ENCODE measurements at places on chromosomes 5 and 9.

- DNase-seq: no peak
Measured at GRCh38 chr5:113663879-113664541, 150.5 kb downstream of the YTHDC2 start.

DNA sequence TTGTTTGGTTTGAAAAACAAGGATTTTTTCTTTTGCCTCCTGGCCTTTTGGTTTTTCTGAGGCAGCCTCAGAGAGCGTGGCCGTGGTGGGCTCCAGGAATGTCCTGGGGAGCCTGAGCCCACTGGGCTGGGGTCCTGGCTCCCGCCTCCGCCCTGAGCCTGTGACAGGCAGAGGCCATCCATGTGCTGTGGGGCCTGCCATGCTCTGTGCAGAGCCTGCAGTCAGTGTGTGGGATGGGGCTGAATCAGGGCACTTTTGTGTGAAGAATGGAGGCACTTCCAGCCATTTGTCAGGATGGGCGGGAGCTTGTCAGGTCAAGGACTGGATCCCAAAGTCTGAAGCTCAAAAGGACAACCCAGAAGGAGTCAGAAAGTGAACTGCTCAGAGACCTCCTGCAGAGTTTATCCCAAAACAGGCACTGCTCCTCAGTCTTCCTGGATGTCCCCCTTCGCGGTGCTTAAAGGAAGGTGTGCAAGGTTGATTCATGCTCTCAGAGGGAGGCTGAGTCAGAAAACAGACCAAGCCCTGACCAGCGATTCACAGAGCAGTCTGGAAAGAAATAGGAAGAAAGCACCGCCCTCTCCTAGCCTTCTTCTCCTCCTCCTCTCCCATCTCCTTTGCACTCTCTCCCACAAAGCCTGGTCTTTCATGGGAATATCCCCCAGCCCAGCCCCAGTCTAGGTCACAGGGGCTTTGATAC is 53.2 kb downstream of the MVB12B start:
- no peak for DNase-seq

DNA sequence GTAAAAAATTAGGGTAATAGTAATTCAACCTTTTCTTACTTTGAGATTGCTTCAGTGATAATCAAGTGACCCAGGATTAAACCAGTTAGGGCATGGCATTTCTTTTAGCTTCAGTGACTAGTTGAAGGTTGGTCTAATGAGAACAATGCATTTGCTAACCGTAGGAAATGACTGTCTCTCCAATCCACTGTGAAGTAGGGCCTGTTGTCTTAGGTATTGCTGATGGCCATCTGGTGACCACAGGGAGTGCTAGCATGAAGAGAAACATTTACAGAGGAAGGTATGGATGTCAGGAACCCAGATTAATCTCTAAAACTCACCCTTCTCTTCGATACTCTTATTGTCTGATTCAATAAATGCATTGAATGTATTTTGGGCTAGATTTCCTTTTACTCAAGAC is 535.9 kb upstream of the SEMA6A start:
- DNase-seq: no peak

DNA sequence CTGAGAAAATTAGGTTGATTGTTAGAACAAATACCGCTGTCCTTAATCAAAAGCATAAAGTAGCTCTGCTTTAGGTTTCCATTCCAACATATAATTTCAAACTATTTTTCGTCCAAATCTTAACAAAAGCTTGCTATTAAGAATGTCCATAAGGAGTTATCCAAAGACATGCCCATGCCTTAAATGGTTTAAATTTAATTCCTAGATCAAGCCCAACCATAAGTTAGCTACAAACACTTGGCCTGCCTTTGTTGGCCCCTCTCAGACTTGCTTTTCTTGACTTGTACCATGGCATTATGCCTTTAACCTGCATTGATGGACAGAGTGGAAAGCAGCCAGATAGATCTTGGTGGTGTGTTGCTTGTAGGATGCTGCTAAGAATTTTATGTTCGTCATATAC is 8.8 kb downstream of the GARNL3 start:
- no peak for DNase-seq

GRCh38 chr5:148352696-148353095 is 17.3 kb downstream of the SPINK9 start:
- no peak for DNase-seq

DNA sequence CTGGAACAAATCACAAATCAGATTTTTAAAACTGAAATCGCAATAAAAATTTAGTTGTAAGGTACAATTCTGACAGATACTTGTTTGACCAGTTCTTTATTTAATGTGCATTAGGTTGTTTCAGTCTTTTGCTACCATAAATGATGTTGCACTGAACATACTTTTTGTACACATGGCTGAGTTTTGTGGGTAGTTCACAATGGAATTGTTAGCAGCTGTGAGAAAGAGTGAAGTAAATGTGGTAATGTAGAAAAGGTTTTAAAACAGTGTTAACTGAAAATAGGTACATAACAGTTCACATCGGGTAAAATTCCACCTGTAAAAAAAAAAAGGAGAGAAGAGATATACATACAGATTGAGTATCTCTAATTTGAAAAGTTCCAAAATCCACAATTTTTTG is 25.6 kb downstream of the MRPS27 start:
- DNase-seq: no peak

GRCh38 chr9:100673249-100673648 is 95.4 kb downstream of the CAVIN4 start:
- no peak for DNase-seq

GRCh38 chr5:104456122-104456521 is 893.5 kb upstream of the NUDT12 start:
- no peak for DNase-seq
